ENCODE measurements at places on chromosomes 7 and 10. TPM values are rescaled to one million over a fixed set of nuclear protein-coding genes. Genes with fewer than 3 reads are reported as not detected.

GRCh38 chr10:84511106-84511505, 182.7 kb downstream of the CCSER2 start:
- no peak for DNase-seq

Gene ATXN7L1
- 18.3 TPM for total RNA-seq

- DNase-seq, result no peak
Observed at GRCh38 chr7:17545348-17545747, 246.9 kb downstream of the AHR start.

DNA sequence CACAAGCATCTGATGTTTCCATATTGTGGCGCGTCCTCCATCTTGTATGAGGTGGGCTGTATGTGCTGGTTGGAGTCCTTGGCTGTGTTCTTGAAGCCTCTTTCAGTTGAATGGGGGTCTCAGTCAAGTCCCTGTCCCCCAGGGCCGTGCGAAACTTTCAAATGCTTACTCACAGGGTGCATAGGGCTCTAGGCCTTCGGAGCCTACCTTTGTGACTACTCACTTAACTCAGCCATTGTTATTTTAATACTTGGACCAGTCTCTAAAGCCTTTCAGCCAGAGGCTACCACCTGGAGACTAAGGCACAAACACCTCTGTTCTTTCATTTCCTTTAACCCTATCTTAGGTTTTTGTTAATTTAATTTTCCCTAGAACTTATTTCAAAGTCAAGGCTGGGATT, 785.9 kb downstream of the GATA3 start:
- DNase-seq, result no peak

Gene GPR26
- not detected for total RNA-seq

DNA sequence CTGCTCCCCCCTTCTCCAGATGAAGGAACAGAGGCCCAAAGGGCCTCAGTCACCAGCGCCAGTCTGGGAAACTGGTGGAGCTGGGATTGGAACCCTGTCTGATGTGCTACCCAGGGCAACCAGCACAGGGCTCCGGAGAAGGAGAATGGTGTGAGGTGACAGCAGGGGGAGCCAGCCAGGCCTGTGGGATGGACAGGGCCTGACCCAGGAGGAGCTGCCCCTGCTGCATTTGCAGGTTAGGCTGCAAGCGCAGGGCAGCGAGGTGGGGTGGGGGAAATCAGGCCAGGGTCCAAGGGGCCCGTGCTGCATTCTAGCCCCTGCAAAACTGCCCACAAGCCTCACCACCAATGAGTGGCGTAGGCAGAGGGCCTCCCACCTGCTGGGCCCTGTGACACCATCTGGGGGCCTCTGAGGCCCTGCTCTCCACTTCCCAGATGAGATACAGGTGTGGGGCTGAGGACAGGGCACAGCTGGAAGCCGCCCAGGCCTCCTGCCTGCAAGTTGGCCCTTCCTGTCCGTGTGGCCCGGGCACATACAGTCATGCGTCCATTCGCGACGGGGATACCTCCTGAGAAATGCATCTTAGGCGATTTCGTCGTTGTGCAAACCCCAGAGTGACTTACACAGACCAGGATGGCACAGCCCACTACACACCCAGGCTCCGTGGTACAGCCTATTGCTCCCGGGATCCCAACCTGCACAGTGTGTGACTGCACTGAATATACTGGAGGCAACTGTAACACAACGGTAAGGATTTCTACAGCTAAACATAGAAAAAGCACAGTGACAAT, 45.3 kb downstream of the RASGEF1A start:
- no peak for DNase-seq

Gene HACD1
- 15.9 TPM for total RNA-seq

DNA sequence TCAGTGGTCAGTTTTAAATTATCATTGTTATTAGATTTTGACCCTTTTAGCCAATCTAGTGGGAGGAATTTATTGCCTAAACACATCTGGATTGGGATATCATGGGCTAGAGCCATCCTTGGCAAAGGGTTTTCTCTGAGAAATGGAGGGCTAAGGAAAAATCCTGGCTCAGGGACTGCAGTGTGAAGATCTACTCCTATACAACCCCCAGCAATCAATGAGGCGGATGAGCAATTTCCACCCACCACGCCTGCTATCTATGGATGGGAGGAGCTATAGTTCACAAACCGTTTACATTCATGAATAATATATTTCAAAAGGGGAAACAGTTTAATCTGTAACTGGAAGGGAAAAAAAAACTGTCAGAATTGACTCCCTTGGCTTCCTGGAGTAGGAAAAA, 2.7 kb downstream of the CAV1 start:
- DNase-seq, result no peak

DNA sequence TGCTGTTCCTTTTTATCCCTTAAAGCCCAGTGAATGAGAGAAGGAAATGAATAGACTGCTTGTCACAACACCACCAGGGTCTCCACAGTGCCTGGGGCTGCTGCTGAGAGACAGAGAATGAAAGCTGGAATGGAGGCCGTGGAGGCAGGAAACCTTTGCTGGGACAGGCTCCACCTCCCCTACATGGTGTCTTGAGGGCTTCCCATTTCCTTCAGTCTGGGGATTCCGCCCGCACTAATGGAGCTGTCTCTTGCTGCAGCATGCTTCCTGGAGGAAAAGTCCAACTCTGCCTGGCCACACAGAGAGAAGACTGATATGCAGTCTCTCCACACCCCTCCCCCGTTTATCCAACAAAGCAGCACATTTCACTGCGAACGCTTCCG, 54.5 kb downstream of the LRRC4 start:
- no peak for DNase-seq

DNA sequence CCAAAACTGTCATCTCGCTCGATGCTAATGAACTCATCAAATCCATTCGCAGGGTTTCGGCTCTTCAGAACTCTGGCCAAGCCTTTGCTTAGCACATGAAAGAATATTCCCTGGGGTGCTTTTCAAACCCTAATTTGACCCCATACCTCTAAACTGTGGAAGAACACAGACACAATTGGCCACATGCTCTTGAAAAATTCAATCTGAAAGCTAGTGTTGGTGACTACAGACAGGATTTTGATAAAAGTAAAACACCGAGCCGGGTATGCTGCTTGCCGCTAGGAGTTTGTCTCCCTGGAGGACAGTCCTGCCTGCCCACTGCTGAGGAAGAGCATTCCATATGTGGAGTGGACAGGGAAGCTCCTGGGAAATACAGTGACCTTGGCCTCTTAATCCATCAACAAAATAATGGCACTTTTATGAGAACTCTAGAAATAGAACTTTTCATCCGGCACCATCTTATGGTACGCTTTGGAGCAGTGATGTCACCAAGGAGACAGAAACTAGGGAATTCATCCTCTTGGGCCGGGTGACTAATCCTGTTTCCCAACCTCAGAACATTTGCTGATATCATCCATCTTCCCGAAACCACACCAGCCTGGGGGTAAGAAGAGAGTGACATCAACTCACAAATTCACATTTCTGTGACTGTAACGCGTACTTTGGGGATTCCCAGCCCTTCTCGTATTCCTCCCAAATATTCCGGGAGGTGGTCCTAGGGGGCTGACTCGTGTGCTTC, 34.2 kb downstream of the MTURN start:
- DNase-seq, result no peak

- no peak for DNase-seq
Observed at GRCh38 chr7:44074349-44074695, 8.0 kb downstream of the POLM start.

DNA sequence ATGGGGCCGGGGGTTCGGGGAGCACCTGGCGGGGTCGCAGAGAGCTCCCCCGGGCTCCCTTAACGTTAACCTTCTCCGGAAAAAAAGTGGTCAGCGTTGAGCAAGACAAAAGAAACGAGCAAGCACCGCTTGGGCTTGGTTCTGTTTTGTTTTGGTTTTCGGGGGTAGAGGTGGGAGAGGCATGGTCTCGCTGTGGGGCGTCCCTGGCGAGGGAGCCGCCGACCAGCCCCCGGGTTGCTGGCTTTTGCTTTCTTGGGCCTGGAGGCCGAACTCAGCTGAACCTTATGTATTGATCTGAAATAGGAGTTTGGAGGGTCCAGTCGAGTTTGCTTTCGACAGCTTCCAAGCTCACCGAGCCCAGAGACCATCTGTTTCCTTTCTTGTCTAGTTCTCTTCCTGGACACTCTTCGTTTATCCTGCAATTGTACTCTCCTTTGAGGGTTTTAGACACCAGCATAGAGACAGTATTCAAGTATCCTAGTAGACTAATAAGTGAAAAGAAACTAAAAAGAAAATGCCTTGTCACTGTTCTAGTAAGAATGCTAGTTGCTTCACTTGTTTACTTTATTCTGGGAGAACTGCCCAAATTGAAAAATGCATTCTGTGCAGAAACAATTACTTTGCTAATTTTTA, 980 bp downstream of the FHIP2A start:
- DNase-seq, result peak; percentile 15

Gene FXYD4
- not detected for total RNA-seq

- no peak for DNase-seq
Observed at GRCh38 chr7:2497500-2498336, 21.5 kb upstream of the GRIFIN start.

DNA sequence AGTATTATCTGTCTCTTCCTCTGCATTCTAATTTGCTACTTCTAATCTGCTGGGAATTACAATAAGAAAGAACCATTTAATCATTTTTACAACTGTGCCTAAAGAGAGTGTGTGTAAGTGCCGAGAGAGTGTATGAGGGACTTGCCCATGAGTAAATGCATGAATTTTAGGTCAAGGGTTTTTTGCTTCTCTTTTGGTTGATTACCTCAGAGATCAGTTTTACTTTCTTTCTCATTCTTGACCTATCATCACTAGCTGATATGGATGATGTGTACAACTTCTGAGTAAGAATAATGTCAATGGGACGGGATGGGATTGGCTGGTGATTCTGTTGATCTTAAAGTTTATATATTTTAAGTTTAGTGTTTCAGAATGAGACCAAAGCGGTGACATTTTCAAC, 47.8 kb downstream of the IKZF1 start:
- no peak for DNase-seq

DNA sequence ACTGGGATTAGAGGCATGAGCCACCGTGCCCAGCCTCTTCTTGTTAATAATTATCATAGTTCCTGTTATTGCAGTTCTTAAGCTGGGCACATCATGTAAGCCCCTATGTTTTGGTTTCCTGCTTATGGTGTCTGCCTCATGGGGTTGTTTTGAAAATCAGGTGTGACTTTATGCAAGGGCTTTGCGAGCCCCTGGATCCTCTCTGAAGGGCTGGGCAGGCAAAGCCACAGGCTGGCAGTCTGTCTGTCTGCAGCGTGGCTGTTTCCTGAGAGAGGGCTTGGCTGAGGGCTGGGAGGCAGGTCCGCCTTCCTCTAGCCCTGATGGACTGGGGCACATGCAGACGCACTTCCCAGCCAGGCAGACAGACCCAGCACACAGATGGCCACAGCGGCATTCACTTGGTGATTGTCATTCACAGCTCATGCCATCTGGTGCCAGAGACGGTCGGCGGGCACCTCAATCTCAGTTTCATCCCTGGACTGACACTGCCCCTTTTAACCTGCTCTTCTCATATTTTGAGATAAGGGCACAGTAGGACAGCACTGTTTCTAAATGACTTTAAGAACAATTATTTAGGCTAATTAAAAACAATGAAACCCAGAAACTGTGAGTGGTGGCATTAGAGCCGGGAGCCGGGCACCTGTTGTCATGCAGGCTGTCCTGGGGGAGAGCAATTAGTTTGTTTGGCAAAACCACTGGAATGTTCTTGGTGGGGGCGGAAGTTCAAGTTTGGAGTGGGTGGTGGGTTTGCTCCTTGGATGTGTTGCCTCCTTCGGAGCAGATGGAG, 35.5 kb downstream of the RBM20 start:
- no peak for DNase-seq

Gene CEP55
- total RNA-seq, result 9.1 TPM

Gene HMX2
- total RNA-seq, result not detected

DNA sequence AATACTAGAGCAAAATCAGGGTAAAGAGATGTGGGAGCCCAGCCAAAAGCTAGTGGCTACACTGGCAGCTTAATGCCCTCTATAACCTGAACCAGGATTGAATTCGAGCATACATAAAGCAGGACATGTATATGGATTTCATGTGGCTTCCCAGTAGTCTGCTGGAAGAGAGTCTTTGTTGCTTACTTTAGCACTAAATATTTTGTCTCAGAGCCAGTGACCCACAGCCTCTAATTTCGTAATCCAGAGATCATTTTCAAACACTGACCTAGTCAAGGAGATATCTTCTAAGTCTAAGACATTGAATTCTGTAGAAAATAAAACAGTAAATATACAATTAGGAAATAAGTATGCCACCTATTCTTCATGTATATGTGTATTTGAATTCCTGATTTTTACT, 64.2 kb upstream of the GNAI1 start:
- no peak for DNase-seq

Gene TWIST1
- total RNA-seq, result 1.8 TPM

Gene PRR15
- total RNA-seq, result 13.0 TPM

DNA sequence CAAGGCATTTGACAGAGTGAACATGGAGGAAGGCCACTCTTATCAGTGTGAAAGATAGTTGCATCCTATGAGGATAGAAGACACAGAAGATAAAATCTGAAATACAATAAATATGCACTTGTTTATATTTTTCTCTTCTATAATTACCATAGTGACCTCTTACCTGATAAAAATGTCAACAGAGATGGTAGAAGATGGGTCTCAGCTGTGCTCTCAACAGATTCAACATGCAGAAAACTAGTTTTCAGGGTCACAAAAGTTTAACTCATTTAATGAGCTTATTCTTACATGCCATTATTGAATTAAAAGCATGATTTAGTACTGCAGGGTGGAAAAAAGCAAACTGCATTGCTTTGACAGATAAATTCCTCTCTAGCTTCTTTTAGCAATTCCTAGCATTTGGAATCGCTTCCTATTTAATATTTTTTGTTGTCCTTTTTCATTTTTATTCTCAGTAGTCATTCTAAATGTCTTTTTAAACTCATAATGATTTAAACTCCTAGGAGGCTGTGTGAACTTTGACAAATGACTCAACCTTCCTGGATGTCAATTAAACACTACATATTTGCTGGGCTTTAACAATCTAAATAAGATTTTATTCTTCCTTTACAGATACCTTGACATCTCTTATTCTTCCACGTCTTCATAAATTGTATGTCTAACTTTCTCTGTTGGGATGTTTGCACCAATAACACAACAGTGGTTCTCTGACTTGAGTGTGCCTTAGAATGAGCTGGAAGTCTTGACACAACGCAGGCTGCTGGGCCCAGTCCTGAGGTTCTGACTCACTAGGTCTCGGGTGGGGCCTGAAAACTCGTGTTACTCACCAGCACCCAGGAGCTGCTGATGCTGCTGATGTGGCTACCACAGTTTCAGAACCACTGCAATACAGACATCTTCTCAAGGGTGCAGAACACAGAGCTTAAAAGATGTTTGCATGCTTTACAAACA, 565.5 kb upstream of the IGFBP3 start:
- DNase-seq, result no peak

Gene SKIDA1
- total RNA-seq, result 15.3 TPM

Gene PLPP4
- not detected for total RNA-seq

DNA sequence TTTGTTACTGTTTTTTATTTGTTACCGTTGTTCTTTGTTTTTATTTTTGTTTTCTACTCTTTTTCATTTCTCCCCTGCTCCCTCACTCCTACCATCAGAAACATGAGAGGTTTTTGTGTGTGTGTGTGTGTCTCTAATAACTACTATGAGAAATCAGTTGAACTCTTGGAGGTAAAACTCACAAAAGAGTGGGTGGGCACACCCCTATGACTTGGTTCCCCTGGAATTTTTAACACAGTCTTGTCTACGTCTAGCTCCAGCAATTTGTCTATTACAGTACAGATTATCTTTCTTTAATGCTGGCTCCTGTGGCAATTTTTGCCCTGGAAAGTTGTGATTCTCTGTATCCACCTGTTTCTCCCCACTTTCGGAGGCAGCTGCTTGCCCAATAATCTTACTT, 56.2 kb downstream of the AOAH start:
- DNase-seq, result no peak

Gene NRCAM
- 19.9 TPM for total RNA-seq

Gene AUTS2
- total RNA-seq, result 125 TPM

Gene FGF8
- total RNA-seq, result 2.4 TPM

Data from progenitor cell of endocrine pancreas (in vitro differentiated cells).